ENCODE measurements at places on chromosomes 13 and 19.

GRCh38 chr13:41609828-41610227, 152.5 kb downstream of the RGCC start:
- DNase-seq, result no peak

GRCh38 chr13:110327051-110327721, 20.1 kb downstream of the COL4A2 start:
- DNase-seq, result no peak

DNA sequence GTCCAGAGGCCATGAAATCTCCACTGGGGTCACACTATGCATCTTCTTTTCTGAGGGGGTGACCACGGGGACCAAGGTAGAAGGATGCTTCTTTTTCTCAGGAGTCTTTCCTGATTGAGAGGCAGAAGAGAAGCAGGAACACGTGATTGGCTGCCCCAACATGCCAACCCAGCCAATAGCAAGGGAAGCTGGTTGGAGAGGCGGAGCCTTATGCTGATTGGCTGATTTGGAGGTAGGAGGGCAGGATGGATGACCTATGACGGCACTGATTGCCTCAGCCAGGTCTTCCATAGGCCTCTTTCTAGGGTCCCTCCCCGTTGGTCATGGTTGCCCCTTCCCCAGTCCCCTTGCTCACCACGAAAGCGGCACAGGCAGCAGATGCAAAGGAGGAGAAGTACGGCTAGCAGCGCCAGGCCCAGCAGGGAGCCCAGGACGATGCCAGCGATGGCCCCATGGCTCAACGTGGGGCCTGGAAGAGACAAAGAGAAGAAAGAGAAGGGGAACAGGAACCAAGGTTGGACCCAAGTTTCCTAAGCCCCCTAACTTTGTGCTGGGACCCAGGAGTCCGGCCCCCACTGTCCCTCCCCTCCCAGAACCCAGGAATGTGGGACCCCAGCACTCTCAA, 8.0 kb downstream of the VSIG10L start:
- DNase-seq, result no peak

GRCh38 chr19:49677231-49677900, at the start of gene PRMT1:
Gene PRMT1 (plus strand): TSS chr19:49677271. CDS start chr19:49677281, 10 bp downstream.
- peak; percentile 71 for DNase-seq

Data from suppressor macrophage treated with lipopolysaccharide for 1 hour (primary cell).